ENCODE measurements at places on chromosomes 16 and 17. TPM values are rescaled to one million over a fixed set of nuclear protein-coding genes. Genes with fewer than 3 reads are reported as not detected.
A peak's percentile ranks its signal among the peaks of the same experiment; 100 is the strongest.

DNA sequence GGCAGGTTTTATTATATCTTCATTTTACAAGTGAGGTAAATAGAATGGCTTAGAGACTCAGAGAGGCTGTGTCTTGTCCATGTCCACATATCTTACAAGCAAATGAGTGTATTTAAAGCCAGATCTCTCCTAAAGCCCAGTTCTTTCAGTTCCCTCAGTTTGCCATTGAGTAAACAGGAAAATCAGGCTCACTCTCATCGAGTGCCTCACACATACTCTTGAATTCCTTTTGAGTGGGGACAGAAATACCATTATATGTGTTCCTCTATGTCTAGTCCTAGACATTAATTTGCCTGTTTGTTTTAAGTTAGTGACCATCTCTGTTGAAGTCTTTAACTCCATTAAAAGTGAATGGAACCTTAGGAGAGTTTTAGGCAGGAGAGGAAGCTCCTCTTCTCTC lies 40.1 kb downstream of the BPTF start:
- DNase-seq: no peak

GRCh38 chr17:4156750-4157381 lies 13.9 kb downstream of the CYB5D2 start:
- no peak for DNase-seq

The DPEP2 gene
- total RNA-seq: 2.6 TPM

GRCh38 chr17:36705874-36706731 lies 104.7 kb downstream of the MRM1 start:
- peak; percentile 16 for DNase-seq

DNA sequence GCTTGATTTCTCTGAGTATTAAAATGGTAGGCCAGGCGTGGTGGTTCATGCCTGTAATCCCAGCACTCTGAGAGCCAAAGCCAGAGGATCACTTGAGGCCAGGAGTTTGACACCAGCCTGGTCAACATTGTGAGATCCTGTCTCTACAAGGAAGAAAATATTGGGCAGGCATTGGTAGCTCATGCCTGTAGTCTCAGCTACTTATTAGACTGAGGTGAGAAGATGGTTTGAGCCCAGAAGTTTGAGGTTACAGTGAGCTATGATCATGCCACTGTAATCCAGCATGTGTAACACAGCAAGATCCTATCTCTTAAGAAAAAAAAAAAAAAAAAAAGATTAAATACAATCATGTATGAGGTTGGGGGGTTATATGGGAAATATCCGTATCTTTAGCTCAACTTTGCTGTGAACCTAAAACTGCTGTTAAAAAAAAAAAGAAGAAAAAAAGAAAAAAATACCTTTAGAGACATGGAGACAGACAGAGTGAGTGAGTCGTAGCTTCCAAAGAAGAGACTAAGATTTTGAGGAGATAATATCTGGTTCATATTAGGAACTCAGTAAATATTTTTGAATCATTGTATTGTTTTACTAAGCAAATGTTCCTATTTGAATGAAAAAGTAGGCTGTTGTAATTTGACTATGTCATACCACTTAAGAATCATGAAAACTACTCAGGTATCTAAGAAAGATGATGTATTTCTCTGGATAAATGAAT lies 325.7 kb upstream of the TBX2 start:
- no peak for DNase-seq

DNA sequence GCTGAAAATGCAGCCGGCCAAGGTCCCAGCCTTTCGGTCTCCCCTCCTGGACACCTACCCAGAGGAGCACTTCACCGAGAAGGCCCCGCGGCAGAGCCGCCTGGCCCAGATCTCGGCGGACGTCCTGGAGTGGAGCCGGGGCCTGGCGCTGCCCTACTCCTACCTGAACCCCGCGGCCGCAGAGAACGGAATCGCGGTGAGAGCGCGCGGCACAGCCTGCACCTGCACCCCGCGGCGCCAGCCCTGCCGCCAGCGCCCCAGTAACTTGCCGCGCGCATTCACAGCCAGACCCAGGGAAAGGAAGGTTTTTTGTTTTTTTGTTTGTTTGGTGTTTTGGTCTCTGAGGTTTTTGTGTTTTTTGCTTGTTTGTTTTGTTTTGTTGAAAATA lies 15.2 kb downstream of the ALOX12B start:
- no peak for DNase-seq

The UTP18 gene
- 95.6 TPM for total RNA-seq

The TAF1C gene
- total RNA-seq: 74.4 TPM

GRCh38 chr17:8898126-8898525 lies 30.7 kb upstream of the PIK3R6 start:
- no peak for DNase-seq

DNA sequence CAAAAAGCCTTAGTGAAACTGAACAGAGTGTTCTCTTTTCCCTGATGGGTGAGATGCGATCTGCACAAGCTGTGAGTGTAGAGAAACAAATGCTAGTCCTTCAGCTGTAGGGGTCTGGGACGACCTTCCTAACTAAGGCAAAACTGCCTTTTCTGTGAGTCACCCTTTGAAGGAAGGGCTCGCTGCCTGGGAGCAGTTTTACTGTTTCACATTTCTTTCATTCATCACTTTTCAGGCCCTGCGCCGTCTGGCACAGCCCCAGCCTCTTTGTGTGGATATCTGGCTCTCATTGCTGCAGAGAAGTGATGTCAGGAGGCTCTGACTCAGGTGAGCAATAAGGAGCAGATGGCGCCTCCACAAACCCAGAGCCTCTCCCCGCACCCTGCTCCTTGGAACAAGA lies 57.4 kb downstream of the HS3ST3A1 start:
- DNase-seq: no peak

GRCh38 chr16:11316331-11317015 lies 28.8 kb upstream of the RMI2 start:
- no peak for DNase-seq

- no peak for DNase-seq
These were observed 17.8 kb upstream of the RNPS1 start for GRCh38 chr16:2285731-2286191.

DNA sequence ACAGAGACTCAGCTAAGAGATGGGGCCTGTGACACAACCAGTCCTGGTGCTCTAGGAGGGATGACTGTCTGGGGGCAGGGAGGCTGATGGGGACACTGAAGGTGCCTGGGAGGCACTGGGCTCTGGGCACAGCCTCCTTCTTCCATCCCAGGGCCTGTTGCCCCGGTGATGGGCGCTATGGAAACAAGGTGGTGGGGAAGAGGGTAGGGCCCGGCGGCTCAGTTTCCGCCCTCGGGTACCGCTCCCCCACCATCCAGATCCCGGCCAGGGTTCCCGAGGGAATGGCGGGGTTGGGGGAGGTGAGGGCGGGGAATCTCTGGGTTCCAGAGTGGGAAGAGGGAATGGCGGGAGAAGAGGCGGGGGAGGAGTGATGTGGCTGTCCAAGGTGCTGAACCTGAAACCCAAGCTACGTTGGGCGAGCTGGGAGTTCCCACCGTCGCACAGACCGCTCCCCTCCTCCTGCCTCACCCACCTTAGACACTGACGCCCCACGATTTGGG lies 981 bp downstream of the KCNH4 start:
- no peak for DNase-seq

The CDIP1 gene
- total RNA-seq: 62.7 TPM

DNA sequence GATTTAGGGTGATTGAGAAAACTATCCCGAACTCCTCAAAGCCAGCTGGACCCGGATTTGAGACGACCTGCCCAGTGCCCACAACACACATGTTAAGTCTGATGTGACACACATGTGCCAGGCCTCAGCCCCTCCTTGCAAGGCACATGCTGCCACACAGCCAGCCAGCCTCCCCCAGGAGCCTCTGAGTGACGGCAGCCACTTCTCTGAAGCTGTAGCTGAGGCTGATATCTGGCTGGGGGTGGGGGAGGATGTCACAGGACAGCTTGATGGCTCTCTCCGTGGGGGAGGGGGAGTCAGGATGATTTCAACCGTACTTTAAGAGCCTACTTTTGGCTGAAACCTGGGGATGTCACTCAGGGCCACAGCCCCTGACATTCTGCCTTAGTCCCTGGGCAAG lies 40.9 kb downstream of the SRCIN1 start:
- no peak for DNase-seq

DNA sequence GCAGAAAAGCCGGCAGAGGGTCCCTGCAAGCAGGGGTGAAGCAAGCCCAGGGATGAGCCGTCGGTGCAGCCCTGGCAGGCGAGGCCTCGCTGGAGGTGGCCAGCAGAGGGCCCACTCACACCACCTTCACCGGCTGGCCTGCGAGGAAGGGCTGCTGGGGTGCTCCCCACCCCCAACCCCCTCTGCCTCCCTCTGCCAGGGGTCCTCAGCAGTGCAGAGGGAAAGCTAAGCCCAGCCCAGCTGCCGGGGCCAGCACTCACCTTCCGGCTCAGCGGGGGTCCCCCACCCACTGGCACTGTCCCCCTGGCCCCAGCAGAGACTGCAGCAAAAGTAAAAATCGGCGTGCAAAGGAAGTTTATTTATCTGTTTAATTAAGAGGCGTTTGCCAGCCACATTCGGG lies 113.4 kb downstream of the ENGASE start:
- DNase-seq: no peak

The ATP2C2 gene
- total RNA-seq: not detected

- DNase-seq: no peak
These were observed 55.6 kb downstream of the COTL1 start for GRCh38 chr16:84562174-84562815.

- no peak for DNase-seq
These were observed 74.2 kb downstream of the CPPED1 start for GRCh38 chr16:12729448-12729847.

DNA sequence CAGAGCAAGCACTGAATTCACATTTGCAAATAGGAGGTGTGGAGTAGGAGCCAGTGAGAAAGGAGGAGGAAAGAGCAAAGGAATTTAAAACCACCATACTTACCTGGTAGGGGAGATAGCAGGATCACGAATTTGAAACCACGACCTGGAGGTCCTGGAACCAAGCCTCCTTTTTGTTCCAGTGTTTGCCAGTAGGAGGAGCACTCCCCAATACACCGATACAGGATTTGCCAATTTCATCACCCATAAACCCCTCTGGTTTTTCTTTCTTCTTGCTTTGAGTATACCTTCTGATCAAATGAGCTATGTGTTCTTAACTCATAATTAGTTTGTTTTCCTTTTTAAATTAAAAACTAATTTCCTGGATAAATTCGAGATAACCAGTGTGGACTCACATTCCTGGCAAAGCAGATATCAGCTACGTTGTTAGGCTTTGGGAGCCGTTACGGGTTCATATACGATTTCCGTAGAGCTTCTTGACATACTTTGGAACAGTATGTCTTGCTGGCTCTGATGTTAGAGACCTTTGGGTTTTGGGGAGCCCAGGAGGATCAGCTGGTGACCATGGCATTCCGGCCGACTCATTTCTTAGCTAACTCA lies 22.7 kb downstream of the BCO1 start:
- peak; percentile 1 for DNase-seq

GRCh38 chr17:19346351-19347255 lies 15.9 kb downstream of the B9D1 start:
- DNase-seq: no peak

DNA sequence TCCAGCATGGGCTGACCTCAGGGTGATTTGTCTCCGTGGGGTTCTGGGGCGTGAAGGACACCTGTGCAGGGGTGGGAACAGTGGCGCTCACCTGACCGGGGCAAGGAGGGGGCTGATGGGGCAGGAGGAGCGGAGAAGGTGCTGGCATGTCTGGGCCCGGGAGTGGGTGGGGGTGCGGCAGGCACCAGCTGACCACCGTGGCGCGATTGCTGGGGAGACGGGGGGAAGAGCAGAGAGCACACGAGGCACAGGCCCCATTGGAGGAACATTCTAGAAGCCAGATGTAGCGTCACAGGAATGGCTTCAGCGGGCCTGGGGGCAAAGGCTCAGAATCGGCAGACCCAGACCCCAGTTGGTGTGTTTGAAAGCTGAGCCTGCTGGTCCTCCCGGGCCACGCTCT lies 12.1 kb downstream of the CACNA1H start:
- no peak for DNase-seq

DNA sequence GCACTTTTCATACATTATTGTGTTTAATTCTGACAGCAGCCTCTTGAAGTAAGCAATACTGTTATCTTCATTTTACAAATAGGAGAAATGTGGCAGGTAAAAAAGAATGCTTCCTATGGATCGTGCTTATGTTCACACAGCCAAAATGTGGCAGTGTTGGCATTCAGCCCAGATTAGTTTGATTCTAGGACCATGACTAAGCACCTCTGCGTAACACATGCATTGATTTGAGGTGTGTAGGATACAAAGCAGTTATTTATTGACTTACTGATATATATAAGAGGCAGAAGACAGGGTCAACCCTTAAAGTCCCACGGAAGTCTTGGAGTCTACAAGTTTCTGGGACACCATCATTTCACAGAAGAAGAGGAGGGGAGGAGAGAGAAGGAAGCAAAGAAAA lies 1144.4 kb upstream of the GOT2 start:
- DNase-seq: no peak

The AARSD1 gene
- total RNA-seq: 85.5 TPM

DNA sequence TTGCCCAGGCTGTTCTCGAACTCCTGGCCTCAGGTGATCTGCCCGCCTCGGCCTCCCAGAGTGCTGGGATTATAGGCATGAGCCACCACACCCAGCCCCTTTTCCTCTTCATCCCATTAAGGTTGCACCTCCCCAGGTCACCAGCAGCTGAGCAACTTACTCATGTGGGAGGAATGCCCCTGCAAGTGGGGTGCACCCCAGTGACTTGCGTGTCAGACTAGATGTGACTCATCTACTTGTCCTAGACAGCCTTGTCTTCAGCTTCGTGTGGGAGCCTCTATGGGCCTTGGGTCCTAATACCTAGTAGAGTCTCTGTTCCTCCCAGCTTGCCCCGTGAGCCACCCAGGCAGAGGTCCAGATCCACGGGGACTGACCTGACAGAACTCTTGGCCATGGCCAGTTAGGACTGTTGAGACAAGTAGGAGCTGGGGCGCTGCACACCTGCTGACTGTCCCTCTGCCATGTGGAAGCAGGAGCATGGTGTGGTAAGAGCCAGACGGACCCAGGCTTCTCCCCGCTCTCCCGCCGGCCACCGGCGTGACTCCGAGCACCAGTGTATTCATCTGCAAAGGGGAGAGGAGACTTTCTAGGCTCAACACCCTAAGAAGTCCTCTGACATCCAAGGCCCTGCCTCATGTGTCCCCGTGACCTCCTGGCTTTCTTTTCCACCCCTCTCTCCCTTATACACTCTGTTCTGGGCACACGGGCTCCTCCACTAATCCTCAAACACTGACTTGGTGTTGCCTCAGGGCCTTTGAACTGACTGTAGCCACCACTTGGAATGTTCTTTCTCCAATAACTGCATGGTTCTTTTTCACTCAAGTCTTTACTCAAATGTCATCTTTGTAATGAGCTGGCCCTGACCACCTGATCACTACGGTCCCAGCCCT lies 11.6 kb upstream of the CBX4 start:
- DNase-seq: no peak
